Psoas muscle (tissue), 8 donors: ENCODE measurements at places on chromosomes 16 and 17. TPM values are rescaled to one million over a fixed set of nuclear protein-coding genes. Genes with fewer than 3 reads are reported as not detected.
A peak's percentile ranks its signal among the peaks of the same experiment; 100 is the strongest.

DNA sequence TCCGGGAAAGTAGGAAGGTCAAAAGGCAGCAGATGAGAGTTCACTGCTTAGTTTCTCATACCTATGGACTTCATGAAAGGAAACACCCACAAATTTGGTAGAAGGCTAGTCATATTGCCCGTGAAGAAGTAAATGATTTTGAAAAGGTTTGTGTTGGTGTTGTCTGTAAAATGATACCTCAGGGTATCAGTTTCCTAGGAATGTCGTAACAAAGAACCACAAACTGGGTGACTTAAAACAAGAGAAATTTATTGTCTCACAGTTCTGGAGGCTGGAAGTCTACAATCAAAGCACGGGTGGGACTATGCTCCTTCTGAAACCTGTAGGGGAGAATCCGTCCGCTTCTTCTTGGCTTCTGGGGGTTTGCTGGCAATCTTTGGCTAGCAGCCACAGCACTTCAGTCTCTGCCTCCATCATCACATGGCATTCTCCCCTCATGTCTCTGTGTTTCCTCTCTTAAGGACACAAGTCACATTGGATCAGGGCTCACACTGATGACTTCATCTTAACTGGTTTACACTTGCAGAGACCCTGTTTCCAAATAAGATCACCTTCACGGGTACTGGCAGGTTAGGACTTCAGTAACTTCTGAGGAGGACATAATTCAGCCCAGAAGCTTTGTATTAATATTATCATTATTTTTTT, 2.0 kb upstream of the NAE1 start:
- H3K4me1 ChIP-seq = peaks cover 14% of the 10 kb centered on the region
- H3K27ac ChIP-seq = no peak overlapping the region
- peaks cover 10% of the 10 kb centered on the region for H3K36me3 ChIP-seq
- no peaks in the 10 kb centered on the region for H3K27me3 ChIP-seq

DNA sequence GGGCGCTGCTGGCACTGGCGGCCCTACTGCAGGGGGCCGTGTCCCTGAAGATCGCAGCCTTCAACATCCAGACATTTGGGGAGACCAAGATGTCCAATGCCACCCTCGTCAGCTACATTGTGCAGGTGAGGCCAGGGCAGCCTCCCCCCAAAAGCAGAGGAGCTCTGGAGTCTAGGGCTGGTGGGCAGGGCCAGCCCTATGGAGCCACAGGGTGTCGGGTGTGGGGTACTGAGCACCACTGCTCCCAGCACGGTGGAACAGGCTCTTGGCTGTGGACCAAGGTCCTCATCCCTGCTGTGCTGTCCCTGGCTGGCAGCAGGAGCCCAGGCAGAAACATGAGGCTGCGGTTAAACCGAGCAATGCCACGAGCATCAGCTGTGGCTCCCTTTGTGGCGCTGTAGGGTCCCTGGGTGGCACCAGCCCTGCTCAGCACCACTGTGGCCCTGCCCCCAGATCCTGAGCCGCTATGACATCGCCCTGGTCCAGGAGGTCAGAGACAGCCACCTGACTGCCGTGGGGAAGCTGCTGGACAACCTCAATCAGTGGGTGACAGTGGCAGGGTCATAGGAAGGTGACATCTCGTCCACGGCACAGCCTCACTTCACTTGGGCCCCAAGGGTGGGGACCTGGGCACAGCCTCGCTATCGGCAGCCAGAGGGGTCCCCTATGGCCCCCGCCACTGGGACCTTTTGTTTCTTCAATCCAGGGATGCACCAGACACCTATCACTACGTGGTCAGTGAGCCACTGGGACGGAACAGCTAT, 1.1 kb downstream of the DNASE1 start:
- no peak overlapping the region for H3K27ac ChIP-seq
- no peaks in the 10 kb centered on the region for H3K4me1 ChIP-seq
- H3K4me3 ChIP-seq = no peak overlapping the region
- DNase-seq = no peak
- no peaks in the 10 kb centered on the region for H3K27me3 ChIP-seq
- H3K36me3 ChIP-seq = peaks cover 75% of the 10 kb centered on the region

DNA sequence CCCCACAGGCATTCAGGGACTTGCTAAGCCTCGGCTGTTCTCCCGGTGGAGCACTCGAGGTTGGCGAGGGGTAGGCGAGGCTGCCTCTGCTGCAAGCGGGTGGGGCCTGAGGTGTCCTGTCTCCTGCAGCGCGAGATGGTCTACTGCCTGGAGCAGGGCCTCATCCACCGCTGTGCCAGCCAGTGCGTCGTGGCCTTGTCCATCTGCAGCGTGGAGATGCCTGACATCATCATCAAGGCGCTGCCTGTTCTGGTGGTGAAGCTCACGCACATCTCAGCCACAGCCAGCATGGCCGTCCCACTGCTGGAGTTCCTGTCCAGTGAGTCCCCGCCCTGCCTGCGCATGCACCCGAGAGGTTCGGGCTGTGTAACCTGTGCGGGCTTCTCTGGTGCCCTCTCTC, 26.3 kb downstream of the TSC2 start:
- peaks cover 91% of the 10 kb centered on the region for H3K36me3 ChIP-seq
- H3K27me3 ChIP-seq = no peaks in the 10 kb centered on the region
- no peak overlapping the region for H3K27ac ChIP-seq
- no peaks in the 10 kb centered on the region for H3K4me1 ChIP-seq
- no peak overlapping the region for H3K4me3 ChIP-seq
- DNase-seq = no peak

- H3K4me1 ChIP-seq = no peaks in the 10 kb centered on the region
- no peak for DNase-seq
- no peak overlapping the region for H3K27ac ChIP-seq
- no peak overlapping the region for H3K4me3 ChIP-seq
These were observed 50.9 kb upstream of the CDC42EP4 start for GRCh38 chr17:73362697-73363096.

DNA sequence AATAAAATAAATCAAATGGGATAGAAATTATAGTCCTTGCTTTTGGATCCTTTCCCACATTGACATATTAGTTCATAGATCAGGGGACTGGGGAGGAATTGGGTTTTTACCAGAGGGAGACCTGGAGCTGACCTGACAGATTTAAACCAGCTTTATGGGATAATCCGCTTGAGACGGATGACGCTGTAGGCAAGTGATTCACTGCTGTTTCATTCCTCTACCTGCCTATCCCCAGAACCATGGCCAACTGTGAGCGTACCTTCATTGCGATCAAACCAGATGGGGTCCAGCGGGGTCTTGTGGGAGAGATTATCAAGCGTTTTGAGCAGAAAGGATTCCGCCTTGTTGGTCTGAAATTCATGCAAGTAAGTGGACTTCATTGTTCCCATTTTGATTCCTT, 2.1 kb downstream of the NME1 start:
- DNase-seq = no peak
- peaks cover 5% of the 10 kb centered on the region for H3K4me1 ChIP-seq
- H3K4me3 ChIP-seq = no peak overlapping the region
- H3K27ac ChIP-seq = no peak overlapping the region
- peaks cover 51% of the 10 kb centered on the region for H3K36me3 ChIP-seq
- no peaks in the 10 kb centered on the region for H3K27me3 ChIP-seq

GRCh38 chr17:4201226-4201625, 58.2 kb downstream of the CYB5D2 start:
- H3K4me1 ChIP-seq = peaks cover 13% of the 10 kb centered on the region
- no peak for DNase-seq
- no peaks in the 10 kb centered on the region for H3K27me3 ChIP-seq

- H3K4me3 ChIP-seq = peak overlapping the region; percentile 73
- H3K27ac ChIP-seq = peak overlapping the region; percentile 97
- peak; percentile 79 for DNase-seq
- H3K36me3 ChIP-seq = no peaks in the 10 kb centered on the region
- peaks cover 23% of the 10 kb centered on the region for H3K4me1 ChIP-seq
These were observed 488 bp downstream of the TFAP4 start for GRCh38 chr16:4272114-4272956.

- peaks cover 5% of the 10 kb centered on the region for H3K27me3 ChIP-seq
- H3K4me1 ChIP-seq = peaks cover 4% of the 10 kb centered on the region
- no peak overlapping the region for H3K27ac ChIP-seq
- H3K36me3 ChIP-seq = no peaks in the 10 kb centered on the region
These were observed 31.3 kb downstream of the METRNL start for GRCh38 chr17:83110735-83111134.

DNA sequence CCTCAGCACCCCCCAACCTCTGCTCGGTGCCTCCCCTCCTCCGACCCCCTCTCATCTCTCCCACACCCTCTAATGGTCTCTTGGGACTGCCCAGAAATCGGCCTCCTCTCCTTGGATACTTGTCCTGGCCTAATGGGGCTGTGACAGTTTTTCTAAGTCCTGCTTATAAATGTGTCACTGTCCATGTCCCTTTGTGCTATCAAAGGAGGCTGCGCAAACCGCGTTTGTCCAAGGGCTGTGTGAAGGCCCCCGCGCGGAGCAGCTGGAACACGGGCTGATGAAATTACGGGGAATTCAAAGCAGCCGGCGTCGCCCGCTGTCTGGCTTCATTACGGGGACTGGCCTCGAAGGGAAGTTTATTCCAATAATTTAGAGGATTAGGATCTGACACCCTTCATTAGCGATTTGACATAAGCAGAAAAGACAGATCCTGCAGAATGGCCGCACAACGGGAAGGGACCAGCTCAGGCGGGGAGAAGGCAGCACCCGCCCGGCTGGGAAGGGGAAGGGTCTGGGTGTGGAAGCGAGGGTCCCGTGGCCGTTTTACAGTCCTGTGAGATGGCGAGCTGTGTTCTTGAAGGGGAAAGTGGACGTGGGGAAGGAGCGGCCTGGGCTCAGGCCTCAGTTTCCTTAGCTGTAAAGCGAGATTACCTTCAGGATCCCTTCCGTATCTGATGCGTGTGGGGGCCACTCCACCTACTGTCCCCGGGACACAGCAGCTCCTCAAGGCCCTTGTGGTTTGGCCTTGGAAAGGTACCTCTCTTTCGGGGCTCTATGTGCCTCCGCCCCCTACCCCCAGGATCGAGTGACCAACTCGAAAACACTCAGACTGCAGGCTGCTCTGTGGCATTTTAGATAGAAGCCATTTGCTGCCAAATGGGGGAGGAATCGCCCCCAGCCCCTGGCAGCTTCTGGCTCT, 1.6 kb upstream of the WFIKKN2 start:
- no peaks in the 10 kb centered on the region for H3K36me3 ChIP-seq
- H3K4me3 ChIP-seq = no peak overlapping the region
- no peak for DNase-seq
- no peaks in the 10 kb centered on the region for H3K27me3 ChIP-seq
- peaks cover 4% of the 10 kb centered on the region for H3K4me1 ChIP-seq

DNA sequence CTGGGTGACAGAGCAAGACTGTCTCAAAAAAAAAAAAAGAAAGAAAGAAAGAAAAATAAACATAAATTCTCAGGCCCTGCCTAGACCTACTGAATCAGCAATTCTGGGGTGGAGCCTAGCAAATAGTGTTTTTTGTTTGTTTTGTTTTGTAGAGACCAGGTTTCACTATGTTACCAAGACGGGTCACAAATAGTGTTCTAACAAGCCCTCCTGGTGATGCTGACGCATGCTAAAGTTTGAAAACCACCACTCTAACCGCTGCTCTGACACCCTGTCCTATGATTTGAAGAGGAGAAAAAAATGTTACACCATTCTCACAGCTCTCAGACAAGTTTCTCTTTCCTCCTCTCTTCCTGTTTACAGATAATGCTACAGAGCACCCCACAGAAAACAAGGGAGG, 1.5 kb downstream of the MRPL10 start:
- H3K27ac ChIP-seq = peak overlapping the region; percentile 76
- peaks cover 8% of the 10 kb centered on the region for H3K36me3 ChIP-seq
- peak overlapping the region; percentile 93 for H3K4me3 ChIP-seq
- no peaks in the 10 kb centered on the region for H3K27me3 ChIP-seq
- peaks cover 23% of the 10 kb centered on the region for H3K4me1 ChIP-seq
- DNase-seq = no peak

GRCh38 chr17:61331178-61331577, 68.5 kb upstream of the TBX2 start:
- no peak overlapping the region for H3K27ac ChIP-seq
- no peaks in the 10 kb centered on the region for H3K27me3 ChIP-seq
- H3K36me3 ChIP-seq = no peaks in the 10 kb centered on the region
- H3K4me3 ChIP-seq = no peak overlapping the region
- DNase-seq = no peak

- no peak overlapping the region for H3K4me3 ChIP-seq
- no peak overlapping the region for H3K27ac ChIP-seq
- no peaks in the 10 kb centered on the region for H3K36me3 ChIP-seq
These were observed 15.1 kb downstream of the FAM117A start for GRCh38 chr17:49748791-49749190.

Gene CX3CL1
- total RNA-seq = 3.8 TPM

Gene CEMP1
- total RNA-seq = 0.22 TPM

Gene SMIM5
- total RNA-seq = not detected
